ENCODE measurements at places on chromosomes 12 and 14.
A peak's percentile ranks its signal among the peaks of the same experiment; 100 is the strongest.

DNA sequence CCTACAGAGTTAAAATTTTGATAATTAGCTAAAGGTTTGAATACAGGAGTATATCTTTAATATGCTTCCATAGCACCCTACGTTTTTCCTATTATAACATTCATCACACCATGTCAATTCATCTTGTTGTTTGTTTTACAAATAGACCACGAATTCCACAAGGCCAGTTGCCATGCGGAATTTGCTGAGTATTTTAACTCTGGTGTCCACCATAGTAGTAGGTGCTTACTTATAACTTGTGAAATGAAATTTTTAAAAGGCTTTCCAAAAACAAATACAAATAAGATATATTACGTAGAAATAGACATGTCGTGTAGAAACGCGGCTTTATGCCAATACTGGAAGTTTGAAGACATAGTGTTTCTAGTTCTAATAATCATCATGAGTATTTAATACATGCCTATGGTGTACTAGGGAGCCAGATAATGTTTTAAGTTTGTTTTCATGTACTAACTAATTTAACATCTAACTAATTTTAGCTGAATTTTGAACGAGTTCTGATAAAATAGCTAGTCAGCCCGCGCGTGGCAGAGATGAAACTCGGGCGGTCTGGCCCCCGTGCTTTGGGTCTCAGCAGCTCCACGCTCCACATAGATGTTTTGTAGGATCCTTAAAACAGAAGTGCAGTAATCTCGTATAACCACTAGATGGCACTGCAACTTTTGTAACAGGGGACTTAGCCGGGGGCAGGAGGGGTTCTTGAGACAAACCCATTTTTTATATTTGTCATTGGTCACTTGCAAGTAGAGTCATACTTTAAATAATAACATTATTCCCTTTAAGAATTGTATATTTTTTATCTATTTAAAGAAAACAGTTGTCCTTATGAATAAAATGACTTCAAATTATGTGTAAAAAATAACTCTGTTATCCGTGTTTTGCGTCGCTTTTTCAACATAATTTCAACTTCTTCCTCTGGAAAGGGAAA is 10.2 kb downstream of the CD69 start:
- DNase-seq: peak; percentile 82

GRCh38 chr12:31485571-31485970 is 105.4 kb downstream of the DENND5B start:
- no peak for DNase-seq

DNA sequence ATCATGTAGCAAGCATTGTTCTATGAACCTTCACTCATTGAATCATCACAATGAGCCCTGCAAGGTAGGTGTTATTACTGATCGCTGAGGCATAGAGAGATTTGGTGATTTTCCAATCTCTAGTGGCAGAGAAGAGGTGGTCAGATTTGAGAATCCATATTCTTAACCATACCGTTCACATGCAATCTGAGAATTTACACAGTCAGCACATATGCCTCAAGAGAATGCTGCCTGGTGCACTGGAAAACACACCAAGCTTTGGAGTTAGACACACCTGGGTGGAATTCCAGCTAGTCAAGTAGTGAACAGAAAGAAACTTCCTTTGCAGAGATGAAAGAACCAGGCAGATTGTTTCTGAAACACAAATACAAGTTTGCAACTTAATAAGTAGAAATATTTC is 94.1 kb downstream of the LGR5 start:
- DNase-seq: no peak

GRCh38 chr14:100129161-100129589 is 30.3 kb downstream of the DEGS2 start:
- no peak for DNase-seq

GRCh38 chr14:22819151-22819988 is 4.1 kb upstream of the SLC7A7 start:
- no peak for DNase-seq

DNA sequence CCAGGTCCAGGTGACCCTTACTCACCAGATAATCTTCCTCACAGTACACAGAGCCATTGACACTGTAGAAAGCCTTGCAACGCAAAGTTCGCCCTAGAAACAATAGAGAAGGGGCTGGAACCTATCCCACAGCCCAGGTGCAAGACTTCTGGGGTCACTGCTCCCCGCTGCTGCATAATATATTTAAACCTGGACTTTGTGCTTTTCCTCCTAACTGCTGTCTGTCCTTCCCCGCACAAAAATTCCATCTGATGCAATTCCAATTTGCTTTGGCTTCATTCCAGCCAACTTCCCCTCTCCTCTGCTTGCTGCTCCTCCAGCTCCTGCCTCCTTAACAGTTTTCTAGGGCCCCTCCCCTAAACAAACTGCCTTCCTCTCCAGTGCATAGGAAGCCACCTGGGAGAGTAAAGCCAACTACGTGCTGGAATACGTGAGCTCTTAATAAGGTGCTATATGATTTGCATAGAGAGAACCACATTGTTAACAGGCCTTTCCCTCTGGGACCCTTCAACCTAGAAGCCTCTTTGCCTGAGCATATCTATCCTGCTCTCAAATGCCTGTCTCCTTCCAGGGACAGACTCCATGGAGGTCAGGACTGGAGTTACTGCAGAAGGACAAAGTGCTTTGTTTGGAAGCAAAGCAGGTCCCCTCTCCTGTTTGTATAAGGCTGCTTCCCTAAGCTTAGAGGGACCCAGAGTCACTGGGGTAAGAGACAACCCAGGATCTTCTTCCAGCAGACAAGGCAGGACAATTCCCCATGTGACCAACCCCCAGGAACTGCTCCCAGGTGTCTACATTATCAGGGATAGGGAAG is 5.5 kb downstream of the AJUBA start:
- no peak for DNase-seq

GRCh38 chr12:27987331-27987730 is 14.8 kb upstream of the PTHLH start:
- DNase-seq: no peak

DNA sequence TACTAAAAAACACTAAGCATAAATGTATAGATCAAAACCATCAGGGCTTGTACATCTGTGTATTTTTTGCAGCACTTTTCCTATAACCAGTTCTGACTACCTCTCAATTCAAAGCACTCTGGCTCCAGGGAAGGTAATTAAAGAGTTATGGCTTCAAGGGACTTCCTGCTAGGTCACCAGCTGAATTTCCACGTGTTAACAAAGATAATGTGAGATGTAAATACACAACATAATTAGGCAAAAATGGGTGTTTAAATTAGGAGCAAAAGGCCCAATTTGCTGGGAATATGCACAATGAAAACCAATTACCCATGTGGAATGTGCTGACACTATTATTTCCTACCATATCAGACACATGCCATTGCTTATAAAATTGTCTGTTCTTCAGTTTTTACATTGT is 513.4 kb upstream of the FLRT2 start:
- DNase-seq: no peak

GRCh38 chr14:74981462-74981782 is 21.3 kb upstream of the EIF2B2 start:
- DNase-seq: no peak

DNA sequence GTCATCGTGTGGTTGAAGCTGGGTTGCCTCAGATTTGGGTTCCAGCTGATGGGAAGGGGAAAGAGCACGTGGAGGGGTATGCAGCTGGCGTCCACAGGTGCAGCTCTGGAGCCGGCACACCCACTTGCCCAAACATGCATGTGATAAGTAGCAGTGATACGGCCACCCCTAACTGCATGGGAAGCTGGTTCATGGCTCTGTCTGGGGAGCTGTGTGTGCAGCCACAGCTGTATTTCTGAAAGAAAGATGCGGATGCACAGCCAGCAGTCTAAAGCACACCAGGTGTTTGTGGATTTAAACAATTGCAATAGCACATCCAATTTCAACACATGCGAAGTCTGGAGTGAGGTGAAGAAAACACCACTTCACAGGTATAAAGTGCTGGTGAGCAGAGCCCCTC is 181.4 kb downstream of the EFCAB11 start:
- DNase-seq: no peak

- DNase-seq: no peak
Measured at GRCh38 chr12:66017736-66018135, 112.8 kb downstream of the LLPH start.

DNA sequence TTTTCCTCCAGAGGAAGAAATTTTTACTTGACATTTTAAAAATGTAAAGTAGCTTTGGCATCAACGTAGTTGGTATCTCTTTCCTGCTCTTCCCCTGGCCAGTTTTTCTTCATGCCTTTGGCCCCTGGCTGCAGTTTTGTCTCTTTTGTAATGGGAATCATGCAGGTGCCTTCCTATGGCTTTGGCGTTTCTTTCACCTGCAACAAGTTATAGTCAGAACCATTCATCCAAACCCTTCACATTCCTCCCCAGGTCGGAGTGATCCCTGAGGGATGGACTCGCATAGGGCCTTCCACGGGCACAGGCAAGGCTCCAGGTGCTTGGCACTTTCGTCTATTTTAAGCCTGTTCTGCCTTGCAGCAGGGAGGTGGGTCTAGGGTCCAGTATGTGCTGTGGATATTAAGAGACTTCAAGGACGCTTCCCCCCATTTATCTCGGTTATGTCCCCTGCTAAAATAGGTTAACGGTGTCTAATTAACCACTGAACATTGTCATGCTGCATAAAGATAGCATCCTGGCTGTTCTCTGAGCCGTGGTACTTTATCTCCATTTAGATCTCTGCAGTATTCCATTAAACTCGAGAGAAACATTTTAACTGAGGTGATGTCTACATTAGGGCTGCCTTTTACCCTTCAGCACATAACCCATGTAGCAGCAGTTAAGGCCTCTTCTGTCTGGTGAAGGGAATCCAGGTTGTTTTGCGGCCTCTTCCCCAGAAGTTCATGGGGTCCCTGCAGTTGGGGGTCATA is 66.3 kb downstream of the IFT43 start:
- DNase-seq: no peak

- DNase-seq: no peak
Measured at GRCh38 chr14:33349871-33350270, 411.2 kb downstream of the NPAS3 start.

GRCh38 chr14:95316821-95317220 is 2.9 kb downstream of the CLMN start:
- no peak for DNase-seq

DNA sequence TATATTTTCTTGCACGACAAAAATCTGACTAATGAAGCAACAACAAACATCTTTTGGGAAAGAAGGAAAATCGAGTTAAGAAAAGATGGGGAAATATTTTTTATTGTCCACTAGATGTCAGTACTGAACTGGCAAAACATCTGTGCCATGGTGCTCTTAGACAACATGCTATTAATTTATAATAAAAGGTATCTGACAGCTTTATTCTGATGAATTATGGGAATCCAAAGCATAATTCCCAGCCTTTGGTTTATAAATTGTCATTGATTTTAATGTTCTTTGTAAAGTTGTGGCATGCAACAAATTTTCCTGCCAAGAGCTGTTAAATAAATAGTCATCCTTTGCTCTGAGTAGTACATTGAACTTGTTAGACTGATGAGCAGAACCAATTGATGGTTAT is 231.2 kb downstream of the ETNK1 start:
- no peak for DNase-seq

GRCh38 chr12:42828836-42829235 is 239.3 kb upstream of the PRICKLE1 start:
- DNase-seq: no peak

DNA sequence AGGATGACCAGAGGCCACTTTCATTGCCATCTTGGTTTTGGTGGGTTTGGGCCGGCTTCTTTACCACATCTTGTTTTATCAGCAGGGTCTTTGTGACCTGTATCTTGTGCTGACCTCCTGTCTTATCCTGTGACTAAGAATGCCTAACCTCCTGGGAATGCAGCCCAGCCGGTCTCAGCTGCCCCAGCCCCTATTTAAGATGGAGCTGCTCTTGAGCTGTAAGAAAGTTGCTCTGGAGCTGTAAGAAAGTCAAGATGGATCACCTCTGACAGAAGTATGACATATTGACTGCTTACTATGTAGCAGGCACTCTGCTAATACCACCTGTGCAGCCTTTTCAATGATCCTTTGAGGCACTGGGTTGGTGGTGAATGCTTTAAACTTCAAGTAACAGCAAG is 52.1 kb downstream of the RIN3 start:
- no peak for DNase-seq

- DNase-seq: no peak
Measured at GRCh38 chr14:72663956-72664650, 229.8 kb downstream of the DPF3 start.

DNA sequence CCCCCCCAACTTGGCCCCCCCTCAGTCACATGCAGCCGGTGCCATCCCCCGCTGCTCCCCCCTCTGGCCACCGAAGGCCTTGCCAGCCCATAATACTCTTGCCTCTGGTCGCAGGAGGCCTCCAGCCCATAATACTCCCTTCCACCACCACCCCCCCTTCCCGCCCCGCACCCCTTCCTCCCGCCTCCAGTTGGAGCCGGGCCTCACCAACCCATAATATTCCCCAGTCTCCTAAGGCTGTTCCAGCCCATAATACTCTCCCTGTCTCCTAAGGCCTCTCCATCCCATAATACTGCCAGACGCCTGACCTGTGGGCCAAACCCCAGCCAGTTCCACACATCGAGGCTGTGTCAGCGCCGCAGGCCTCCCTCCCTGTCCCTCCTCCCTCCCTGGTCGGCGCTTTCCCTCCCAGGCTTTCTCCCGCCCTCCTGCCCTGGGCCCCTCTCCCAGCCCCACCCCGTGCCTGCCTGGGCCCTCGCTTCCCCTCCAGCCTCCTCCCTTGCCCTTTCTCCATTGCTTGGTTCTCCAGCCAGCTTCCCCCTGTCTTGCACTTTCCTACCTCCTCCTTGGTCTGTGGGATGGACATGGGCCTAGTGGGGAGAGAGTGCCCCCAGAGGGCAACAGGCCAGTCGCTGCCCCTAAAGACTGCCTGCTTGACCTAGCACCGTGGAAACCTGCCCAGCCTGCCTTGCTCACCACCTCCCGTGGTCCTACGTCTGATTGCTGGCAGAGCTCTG is 6.8 kb upstream of the CHD4 start:
- DNase-seq: peak; percentile 67

GRCh38 chr14:99251721-99252120 is 20.3 kb downstream of the BCL11B start:
- peak; percentile 58 for DNase-seq

- DNase-seq: peak; percentile 84
Measured at GRCh38 chr12:93742110-93742934, 65.1 kb downstream of the CRADD start.

DNA sequence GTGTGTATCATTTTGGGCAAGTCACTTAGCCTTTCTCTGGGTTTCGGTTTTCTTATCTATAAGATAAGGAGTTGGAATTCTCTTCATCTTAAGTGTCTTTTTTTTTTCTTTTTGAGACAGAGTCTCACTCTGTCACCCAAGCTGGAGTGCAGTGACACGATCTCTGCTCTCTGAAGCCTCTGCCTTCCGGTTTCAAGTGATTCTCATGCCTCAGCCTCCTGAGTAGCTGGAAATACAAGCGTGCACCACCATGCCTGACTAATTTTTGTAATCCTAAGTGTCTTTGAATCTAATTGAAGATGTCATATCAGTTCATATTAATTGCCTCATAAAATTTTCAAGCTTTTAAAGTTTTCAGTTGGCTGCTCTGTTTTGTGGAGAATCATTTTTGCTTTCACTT is 4.0 kb downstream of the SRGAP1 start:
- DNase-seq: no peak

DNA sequence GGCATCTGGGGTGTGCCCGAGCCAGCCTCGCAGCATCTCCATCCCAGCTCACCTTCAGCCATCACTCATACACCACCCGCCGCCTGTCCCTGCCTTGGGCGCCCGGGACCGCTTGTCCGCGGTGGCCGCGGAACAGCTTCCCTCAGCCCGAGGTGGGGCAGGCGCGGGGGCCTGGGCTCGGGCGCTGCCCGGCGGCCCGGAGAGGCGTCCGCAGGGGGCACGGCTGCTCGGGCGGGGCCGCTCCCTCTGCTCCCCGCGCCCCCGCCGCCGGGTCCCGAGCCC is 430 bp downstream of the SLC41A2 start:
- peak; percentile 77 for DNase-seq
